Memory B cell (primary cell): ENCODE measurements at places on chromosomes 5 and 9.

- no peak overlapping the region for H3K27ac ChIP-seq
- H3K36me3 ChIP-seq, result no peaks in the 10 kb centered on the region
- no peaks in the 10 kb centered on the region for H3K4me1 ChIP-seq
- H3K4me3 ChIP-seq, result no peak overlapping the region
Observed at GRCh38 chr5:3220638-3221288, 374.9 kb upstream of the IRX1 start.

DNA sequence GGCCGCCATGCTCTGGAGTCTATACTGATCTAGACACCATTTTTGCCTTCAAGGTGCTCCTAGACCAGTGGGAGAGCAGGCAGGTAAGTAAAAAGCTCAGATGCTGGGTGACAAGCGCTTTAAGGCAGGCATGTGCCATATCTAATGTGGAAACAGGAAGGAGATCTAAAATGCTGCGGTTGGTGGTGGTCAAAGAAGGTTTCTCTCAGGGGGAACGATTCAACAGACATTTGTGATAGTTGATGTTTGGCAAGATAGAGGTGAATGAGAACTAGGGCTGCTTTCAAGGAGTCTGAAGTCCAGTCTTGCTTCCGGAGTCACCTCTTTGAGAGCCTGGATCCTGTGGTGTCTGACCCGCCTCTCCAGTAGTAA, 146.2 kb upstream of the KLF4 start:
- no peak overlapping the region for H3K4me3 ChIP-seq
- H3K27me3 ChIP-seq, result peaks cover 26% of the 10 kb centered on the region
- peaks cover 19% of the 10 kb centered on the region for H3K4me1 ChIP-seq
- no peaks in the 10 kb centered on the region for H3K36me3 ChIP-seq

- DNase-seq, result no peak
- H3K27ac ChIP-seq, result no peak overlapping the region
Observed at GRCh38 chr5:164728733-164729132, 1223.3 kb downstream of the MAT2B start.

GRCh38 chr5:108634010-108634616, 113.6 kb upstream of the FER start:
- no peaks in the 10 kb centered on the region for H3K4me1 ChIP-seq
- no peak overlapping the region for H3K27ac ChIP-seq
- no peaks in the 10 kb centered on the region for H3K36me3 ChIP-seq
- DNase-seq, result no peak
- H3K27me3 ChIP-seq, result no peaks in the 10 kb centered on the region
- H3K4me3 ChIP-seq, result no peak overlapping the region

DNA sequence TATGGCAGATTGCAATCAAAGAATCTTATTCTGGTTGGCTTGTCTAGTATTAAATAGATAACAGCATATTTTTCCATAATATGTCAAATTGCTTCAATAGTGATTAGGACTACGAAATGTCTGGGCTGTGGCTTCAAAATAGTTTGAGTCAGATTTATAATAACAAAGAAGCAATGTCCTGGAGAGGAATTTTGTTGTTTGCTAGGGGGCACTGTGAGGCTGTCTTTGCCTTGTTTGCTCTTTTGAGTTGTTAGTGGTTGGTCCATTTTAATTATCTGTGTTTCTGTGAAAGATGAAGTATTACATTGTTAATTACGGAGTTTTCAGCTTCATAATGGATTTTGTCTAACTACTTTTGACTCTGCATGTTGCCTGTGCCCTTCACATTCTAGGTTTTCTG, 713.6 kb downstream of the TLE4 start:
- H3K4me1 ChIP-seq, result peaks cover 5% of the 10 kb centered on the region
- no peaks in the 10 kb centered on the region for H3K27me3 ChIP-seq
- H3K36me3 ChIP-seq, result peaks cover 13% of the 10 kb centered on the region
- no peak overlapping the region for H3K4me3 ChIP-seq
- no peak overlapping the region for H3K27ac ChIP-seq

- no peak overlapping the region for H3K27ac ChIP-seq
- no peak for DNase-seq
- peaks cover 2% of the 10 kb centered on the region for H3K27me3 ChIP-seq
- no peaks in the 10 kb centered on the region for H3K4me1 ChIP-seq
- no peak overlapping the region for H3K4me3 ChIP-seq
- no peaks in the 10 kb centered on the region for H3K36me3 ChIP-seq
Observed at GRCh38 chr9:88971131-88971960, 19.9 kb upstream of the S1PR3 start.

GRCh38 chr5:176355400-176356178, 6.0 kb downstream of the KIAA1191 start:
- no peak for DNase-seq
- peaks cover 20% of the 10 kb centered on the region for H3K4me1 ChIP-seq
- H3K36me3 ChIP-seq, result peaks cover 25% of the 10 kb centered on the region
- H3K27me3 ChIP-seq, result no peaks in the 10 kb centered on the region
- no peak overlapping the region for H3K4me3 ChIP-seq

DNA sequence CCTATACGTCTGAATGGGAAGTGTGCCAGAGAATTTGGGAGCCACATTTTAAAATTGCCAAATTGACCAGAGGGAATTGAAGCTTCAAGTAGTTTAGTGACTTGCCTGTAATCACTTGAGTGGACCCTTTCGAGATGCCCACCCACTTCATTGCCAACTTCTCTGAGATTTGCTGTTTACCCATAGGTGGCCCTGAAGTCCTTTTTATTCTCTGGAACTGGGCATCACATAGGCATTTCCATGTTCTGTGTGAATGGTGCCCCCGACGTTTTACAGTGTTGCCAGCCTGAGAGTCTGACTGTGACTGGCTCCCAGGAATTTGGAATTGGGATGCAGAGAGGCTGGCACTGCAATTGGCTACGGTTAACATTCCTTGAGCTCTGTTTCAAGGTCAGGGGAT, 158.6 kb downstream of the SEMA6A start:
- no peaks in the 10 kb centered on the region for H3K4me1 ChIP-seq
- peaks cover 47% of the 10 kb centered on the region for H3K36me3 ChIP-seq
- H3K4me3 ChIP-seq, result no peak overlapping the region
- H3K27ac ChIP-seq, result no peak overlapping the region

DNA sequence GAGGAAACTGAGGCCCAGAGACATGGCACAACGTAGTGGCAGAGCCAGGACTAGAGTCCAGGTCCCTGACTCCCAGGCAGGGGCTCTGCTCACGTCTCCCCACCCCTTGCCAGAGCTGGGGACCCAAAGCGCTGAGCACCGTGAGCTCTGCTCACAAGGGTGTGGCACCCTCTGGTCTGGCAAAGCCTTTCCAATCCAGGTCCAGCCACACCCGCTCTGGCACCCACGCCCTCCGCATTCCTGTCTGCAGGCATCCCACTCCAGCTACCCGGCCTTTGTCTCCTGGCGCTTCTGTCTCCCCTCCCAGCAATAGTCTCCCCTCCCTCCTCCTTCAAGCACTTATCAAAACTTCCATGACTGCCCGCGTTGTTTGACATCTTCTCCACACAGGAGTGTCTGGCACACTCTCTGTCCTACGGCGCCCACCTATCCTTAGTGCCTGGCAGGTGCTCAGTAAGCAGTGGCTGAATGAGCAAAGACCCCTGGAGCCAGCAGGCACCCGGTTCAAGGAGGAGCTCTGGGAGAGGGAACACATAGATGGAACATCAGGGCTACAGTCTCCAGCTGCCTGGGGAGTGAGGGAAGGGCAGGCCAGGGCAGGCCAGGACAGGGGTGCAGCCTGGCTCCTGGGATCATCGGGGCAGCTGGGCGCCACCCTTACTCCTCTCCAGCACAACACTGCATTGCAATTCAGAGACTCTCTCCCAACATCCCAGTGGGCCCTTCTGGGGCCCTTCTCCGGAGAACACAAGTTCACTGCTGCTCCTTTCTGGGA, 12.0 kb downstream of the HIGD2A start:
- no peak for DNase-seq
- peaks cover 15% of the 10 kb centered on the region for H3K36me3 ChIP-seq
- no peaks in the 10 kb centered on the region for H3K27me3 ChIP-seq
- H3K4me1 ChIP-seq, result peaks cover 5% of the 10 kb centered on the region
- no peak overlapping the region for H3K27ac ChIP-seq

DNA sequence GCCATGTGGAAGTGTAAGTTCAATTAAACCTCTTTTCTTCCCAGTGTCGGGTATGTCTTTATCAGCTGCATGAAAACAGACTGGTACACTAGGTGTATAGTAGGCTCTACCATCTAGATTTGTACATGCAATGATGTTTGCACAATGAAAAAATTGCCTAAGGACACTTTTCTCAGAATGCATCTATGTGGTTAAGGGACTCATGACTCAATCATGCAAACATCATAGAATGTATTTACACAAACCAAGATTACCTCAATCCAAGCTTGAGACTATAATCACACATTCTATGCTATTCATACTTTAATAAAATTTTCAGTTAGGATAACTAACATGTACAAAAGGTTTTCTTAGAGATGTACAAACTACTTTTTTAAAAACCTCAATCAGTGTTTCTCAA, 1164.5 kb downstream of the CDH12 start:
- no peak overlapping the region for H3K4me3 ChIP-seq
- no peaks in the 10 kb centered on the region for H3K27me3 ChIP-seq
- H3K27ac ChIP-seq, result no peak overlapping the region
- no peaks in the 10 kb centered on the region for H3K4me1 ChIP-seq

DNA sequence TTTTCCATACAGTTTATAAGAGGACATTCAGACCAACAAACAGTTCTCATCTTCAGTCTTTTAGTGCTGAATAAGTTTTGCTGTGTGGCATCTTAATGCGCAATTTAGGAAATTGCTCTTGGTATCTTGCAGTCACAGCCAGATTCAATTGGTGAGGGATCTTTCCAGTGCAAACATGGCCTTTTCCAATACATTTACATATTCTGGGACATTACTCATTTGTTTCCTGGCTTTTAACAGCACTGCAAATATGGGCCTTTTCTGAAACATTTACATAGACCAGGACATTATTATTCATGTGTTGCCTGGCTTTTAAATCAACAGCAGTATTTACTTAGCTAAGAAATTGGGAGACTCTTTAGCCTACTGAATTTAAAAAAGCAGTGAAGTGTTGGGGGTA, 22.7 kb downstream of the ANKRD33B start:
- H3K4me3 ChIP-seq, result no peak overlapping the region
- no peaks in the 10 kb centered on the region for H3K27me3 ChIP-seq
- H3K36me3 ChIP-seq, result peaks cover 15% of the 10 kb centered on the region
- DNase-seq, result no peak
- H3K27ac ChIP-seq, result peak overlapping the region; percentile 11

DNA sequence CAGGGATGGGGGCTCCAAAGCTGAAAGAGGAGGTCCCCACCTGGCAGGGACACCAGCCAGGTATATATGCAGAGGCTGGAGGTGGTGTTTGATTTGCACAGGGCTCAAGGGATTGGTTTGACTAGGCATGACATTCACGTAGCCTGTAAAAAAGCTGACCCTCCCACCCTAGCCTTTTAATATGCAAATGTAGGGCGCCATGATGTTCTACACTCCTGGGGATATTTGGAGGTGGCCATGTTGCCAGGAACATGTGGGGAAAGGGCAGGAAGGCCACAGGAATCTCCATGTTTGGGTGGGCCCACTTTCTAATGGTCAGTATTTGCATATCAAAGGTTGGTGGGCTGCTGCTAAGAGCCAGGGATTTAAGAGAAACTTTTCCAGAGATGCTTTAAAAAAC, 12.0 kb upstream of the THG1L start:
- no peaks in the 10 kb centered on the region for H3K27me3 ChIP-seq
- H3K27ac ChIP-seq, result no peak overlapping the region
- H3K36me3 ChIP-seq, result peaks cover 8% of the 10 kb centered on the region

DNA sequence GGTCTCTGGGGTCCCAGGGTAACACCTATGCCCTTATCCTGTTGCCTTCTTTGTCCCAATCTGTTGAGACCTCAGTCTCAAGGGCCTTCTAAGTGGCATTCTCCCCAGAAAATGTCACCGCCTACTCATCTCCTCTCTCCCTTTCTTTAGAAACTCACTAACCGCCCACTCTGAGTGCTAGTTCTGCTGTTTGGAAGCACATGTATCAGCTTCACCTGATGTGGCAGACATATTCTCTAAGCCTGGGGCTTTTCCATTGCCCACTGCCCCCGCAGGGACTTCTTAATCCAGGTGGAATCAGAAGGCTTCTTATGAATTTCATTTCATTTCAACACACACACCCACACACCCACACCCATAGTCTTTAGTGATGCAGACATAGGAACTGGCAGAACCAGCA, 165.1 kb downstream of the ASTN2 start:
- no peak overlapping the region for H3K4me3 ChIP-seq
- DNase-seq, result no peak
- H3K4me1 ChIP-seq, result no peaks in the 10 kb centered on the region

DNA sequence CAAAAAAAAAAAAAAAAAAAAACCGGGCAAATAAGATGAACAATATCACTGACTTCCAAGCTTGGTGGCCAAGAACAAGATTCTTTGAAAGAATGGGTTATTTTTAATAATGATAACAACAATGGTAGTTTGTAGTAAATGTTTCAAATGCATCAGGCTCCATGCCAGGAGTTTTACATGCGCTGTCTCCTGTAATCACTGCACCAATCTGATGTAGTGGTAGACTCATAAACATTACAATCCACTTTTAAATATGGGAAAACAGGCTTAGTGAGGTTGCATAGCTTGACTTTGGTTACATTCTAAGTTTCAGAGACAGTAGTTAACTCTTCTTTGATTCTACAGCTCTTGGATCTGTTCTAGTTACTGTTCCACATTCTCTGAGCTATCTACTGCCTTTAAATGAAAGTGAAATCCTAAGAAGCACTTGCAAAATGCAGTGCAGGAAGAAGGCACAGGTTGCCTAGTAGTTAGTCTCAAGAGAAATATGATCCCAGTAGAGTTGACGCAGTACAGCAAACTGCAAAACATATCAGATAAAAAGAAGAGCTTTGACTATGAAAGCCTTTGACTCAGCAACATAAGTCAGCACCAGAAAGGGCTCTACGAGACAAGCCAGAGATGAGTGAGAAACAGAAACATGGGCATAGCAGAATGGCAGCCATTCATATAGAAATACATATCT, 62.1 kb downstream of the PDE4D start:
- no peak overlapping the region for H3K4me3 ChIP-seq
- no peaks in the 10 kb centered on the region for H3K4me1 ChIP-seq
- peaks cover 6% of the 10 kb centered on the region for H3K27me3 ChIP-seq

DNA sequence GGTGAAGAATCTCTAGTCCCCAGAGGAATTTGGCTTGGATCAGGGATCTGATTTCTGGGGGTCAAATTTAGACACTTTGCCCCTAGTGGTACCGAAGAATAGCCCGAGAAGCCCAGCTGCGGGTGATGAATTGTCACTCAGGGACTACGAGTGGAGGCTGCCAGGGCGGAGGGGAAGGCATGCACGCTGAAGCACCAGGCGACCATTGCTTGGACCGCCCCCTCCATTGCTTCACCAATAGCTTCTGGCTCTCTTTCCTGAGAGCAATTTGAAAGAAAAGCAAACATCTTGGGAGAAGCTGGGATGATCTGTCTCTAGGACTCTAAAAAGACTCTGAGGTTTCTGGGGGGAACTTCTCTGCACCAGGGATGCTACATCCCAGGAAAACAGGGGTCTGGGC, 137.6 kb downstream of the CRB2 start:
- H3K36me3 ChIP-seq, result no peaks in the 10 kb centered on the region
- H3K4me1 ChIP-seq, result peaks cover 2% of the 10 kb centered on the region
- no peaks in the 10 kb centered on the region for H3K27me3 ChIP-seq
- no peak for DNase-seq
